ENCODE measurements at places on chromosomes 11 and 22.

DNA sequence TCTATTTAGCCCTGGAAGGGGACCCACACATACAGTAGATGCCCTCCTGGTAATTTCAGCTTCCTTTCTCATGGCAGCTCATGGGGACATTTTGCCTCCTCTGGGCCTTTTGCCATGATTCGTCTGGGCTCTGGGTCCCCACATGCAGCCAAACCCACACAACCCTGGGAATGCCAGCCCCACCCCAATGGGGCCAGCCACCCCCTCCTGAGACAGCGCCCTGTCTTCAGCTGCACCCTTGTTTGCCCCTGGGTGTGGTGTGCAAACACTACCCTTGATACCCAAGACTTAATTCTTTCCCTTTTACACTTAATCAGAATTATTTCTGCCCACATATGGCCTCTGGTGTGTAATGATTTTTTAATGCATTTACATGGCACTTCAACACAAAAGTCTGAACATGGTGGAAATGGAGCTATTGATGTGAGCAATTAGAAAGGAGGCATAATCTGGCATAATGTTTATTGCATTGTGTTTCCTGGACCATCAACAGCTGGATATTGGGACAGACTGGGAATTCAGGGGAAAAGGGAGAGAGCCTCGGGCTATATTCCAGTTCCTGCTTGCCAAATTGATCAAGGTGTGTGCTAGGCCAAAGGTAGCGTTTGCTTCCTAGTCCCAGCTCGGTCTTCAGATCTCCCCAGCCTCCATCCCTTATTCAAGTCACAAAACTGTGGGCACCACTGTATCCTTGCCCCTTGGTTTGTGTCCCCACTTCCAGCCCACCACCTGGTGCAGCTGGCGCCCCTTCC is 85.0 kb upstream of the ANO1 start:
- no peak for DNase-seq

GRCh38 chr22:44214187-44214586 is 33.5 kb downstream of the PARVG start:
- DNase-seq, result no peak

GRCh38 chr11:46675288-46675851 is 25.0 kb downstream of the ARHGAP1 start:
- DNase-seq, result no peak

DNA sequence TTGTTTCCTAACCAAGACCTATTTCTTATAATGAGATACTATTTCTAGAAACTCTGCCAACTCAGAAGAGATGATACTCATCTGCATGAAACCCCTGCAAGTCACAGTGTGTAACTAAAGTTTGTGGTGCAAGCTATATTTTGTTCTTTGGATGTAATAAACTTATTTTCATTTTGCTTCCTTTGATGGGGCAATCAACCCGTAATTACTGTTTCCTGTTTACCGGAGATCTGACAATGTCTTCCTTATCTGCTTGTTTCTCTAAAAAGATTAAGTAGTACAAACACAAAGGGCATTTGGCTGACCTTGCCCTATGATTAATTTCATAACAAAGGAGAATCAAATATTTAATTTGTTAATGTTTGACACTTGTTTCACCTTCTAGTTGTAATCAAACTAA is 846.6 kb upstream of the ANO3 start:
- DNase-seq, result no peak

- DNase-seq, result no peak
These were observed 32.4 kb downstream of the TMEM225 start for GRCh38 chr11:123853038-123853437.

GRCh38 chr11:128890543-128891368 is at the start of gene KCNJ5:
Gene KCNJ5 (plus strand): TSS chr11:128891356. CDS start chr11:128911274, 19,918 bp downstream.
- DNase-seq, result no peak

- no peak for DNase-seq
These were observed 146.3 kb upstream of the B3GAT1 start for GRCh38 chr11:134558258-134558835.

- no peak for DNase-seq
These were observed 16.1 kb downstream of the RPL3 start for GRCh38 chr22:39303358-39303757.

- DNase-seq, result no peak
These were observed 2.3 kb downstream of the MRGPRE start for GRCh38 chr11:3229673-3230630.
